Right renal cortex interstitium (tissue), 3 donors: ENCODE measurements at places on chromosomes 2 and 18.

DNA sequence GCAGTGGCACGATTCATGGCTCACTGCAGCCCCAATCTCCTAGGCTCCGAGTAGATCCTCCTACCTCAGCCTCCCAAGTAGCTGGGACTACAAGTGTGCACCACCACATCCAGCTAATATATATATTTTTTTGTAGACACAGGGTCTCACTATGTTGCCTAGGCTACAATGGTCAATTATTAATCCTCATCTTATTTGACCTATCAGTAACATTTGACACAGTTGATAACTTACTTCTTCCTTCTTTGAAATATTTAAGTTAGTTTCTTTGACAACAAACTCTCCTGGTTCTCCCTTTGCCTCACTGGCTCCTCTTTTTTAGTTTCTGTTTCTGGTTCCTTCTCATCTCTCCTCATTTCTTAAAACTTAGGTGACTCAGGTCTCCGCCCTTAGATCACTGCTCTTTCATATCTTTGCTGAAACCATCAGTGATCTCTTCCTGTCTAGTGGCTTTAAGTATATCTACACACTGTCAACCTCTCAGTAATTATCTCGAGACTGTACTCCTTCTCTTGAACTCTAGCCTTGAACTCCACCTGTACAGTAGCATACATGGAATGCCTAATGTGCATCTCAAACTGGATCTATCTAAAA lies 11.5 kb downstream of the PGAP1 start:
- DNase-seq = no peak

DNA sequence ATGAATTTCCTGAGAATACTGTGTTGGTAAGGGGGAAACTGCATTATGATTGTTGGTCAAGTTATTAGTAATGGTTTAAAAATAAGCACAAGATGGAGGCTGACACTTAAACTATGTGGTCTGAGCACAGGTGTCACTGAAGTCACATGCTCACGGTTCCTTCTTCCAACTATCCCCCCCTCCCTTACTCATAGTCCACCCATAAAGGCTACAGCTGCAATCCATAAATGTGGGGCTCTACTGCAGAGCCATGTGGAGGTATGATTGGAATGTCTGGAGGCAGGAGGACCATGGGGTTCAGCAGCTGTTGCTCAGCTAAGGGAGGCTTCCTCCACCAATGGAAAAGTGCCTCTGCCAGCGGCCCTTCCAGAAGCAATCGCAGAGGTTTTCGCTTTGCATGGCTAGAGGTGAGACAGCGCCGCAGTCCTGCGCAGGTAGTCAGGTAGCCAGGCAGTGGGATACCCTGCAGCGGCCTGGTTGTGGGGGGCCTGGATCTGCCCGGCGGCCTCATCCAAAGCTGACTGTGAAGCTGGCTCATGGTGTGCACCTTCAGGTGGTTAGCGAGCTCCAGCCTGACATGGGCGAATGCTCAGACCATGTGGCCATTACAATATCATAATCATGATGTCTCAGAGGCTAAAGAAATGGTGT lies 249.6 kb downstream of the DCDC2C start:
- no peak for DNase-seq

DNA sequence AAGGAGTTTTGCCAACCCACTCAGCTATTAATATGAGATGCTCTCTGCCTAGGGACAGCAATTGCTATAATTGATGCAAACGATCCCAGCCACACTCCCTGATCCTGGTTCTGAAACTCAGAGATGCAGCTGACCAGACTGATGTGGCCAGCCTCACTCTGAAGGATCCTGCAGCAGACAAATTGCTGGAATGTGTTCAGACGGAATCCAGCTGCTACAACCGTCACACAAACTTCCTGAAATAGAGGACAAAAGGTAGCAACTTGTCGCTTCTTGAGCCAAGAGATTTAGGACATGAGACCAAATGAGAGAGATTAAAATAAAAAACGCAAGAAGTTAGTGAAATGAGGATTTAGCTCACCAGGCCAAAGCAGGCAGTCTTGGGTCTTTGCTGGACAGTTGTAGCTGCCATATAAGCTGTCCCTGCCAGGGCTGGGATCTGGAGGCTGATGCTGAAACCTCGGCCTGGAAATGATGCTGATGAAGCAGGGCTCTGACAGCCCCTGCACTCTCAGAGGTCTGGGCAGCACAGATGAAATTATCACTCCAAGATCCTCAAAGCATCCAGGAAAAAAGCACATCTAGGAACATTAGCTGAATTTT lies 8.3 kb upstream of the YWHAQ start:
- DNase-seq = no peak

DNA sequence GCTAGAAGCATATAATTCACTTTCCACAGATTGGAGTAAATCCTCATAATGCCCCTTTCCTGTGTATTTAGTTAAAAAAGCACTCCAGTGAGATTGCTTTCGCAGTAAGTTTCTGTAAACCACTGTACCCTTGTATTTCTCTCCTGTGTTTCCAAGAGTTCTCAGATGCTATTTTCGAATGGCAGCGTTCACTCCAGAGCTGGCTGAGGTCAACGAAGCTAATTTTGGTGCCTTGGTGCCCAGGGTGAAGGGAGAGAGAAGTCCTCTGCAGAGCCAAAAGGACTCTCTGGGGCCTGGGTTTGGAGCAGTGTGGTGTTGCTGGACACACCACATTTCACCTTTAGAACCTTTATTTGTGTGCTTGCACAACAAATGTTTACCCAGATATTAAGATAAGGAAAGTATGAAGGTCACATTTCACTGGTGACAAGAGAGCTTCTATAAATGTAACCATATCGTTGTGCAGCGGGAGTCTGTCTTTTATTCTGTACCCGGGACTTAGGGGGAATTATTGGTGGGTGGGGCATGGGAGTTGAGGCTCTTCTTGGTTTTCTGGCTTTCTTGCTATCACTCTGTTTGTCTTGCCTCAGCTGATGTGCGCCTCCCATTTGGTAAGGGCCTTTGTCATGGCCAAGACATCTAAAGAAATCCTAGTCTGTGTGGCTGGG lies 9.9 kb downstream of the EPAS1 start:
- DNase-seq = no peak

GRCh38 chr2:184215745-184216144 lies 382.6 kb upstream of the ZNF804A start:
- DNase-seq = no peak
